Activated T-helper 2 cell treated with anti-CD3 and anti-CD28 coated beads, Interferon-gamma antibody, Interleukin-2, Interleukin-4, amounts not matched to agents 10 μg/mL and 5 μg/mL and 100 μg/mL, durations not matched to agents 14 hours and 24 hours and 36 hours (primary cell): ENCODE measurements at places on chromosomes 1 and 21. TPM values are rescaled to one million over a fixed set of nuclear protein-coding genes. Genes with fewer than 3 reads are reported as not detected.

GRCh38 chr1:48823168-48823567 is 46.5 kb upstream of the BEND5 start:
- no peak for DNase-seq

- no peak for DNase-seq
Measured at GRCh38 chr1:177077006-177077405, 87.5 kb downstream of the ASTN1 start.

DNA sequence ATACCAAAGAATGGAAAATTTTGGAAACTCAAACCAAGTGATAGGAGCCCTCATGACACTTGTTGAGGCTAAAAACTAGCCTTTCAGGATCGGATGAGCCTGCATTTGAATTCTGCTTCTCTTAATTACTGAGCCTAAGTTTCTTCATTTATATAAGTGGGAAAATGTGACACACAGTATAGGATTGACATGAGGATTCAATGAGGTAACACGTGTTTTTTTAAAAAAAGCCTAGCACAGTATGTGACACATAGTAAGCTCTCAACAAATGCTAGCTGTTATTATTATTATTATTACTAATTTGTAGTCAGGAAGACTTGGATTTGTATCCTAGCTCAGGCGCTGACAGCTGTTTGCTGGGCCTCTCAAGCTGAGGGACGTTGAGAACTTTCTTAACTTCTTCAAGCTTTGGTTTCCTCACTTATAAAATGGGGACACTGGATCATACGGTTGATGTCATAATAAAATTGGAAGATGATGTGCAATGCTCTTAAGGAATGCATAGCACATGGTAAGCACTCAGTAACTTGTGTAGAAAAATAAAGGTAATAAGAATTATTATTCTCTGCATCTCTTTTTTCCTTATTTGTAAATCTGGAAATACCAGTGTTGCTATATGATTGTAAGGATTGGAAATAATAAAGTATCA is 55.4 kb upstream of the JUN start:
- DNase-seq = no peak

DNA sequence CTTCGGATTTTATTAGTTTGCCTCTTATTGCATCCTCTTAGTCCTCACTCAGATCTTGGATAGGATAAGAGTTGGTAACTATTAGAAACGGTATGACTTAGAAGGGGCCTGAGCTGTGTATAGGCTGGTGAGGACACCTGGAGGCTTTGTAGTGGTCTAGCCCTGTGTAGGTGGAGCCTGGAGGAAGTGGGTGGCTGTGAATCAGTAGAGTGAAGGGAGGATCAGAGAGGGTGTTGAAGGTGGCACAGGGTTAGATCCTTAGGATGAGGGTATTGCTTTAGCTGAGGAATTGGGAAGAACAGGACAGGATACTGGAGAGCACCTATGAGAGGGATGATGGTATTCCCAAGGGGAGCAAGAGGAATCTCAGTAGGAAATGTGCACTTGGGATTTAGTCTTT is 5.7 kb downstream of the VANGL1 start:
- DNase-seq = no peak

TIAM1 gene
- 110 and 114 TPM in 2 replicates for total RNA-seq

DNA sequence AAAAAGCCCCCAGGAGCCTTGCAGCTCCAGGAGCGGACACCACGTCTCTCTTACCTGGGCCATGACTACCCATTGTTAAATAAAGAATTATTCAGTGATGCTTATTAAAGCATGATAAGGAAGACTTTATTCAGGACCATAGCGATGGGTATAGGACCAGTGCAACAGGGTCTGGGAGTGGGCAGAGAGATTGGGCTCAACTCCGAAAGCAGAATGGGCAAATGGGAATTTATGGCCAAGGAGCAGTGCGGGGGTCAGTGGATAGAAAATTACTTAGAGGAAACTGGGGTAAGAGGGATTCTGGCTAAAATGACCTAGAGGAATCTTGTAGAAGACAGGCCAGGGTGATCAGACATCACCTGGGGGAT is 580 bp upstream of the ATP5PO start:
- DNase-seq = no peak

SLC5A9 gene
- total RNA-seq = not detected in 2 replicates

DNA sequence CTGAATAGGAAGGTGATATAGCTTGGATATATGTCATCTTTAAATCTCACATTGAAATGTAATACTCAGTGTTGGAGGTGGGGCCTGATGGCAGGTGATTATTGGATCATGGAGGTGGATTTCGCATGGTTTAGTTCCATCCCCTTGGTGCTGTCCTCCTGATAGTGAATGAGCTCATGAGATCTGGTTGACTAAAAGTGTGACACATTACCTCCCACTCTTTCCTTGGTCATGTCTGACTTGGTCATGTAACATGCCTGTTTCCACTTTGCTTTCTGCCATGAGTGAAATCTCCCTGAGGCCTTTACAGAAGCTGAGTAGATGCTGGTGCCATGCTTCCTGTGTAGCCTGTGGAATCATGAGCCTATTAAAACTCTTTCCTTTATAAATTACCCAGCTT is 664.5 kb upstream of the NR5A2 start:
- DNase-seq = no peak

- no peak for DNase-seq
Measured at GRCh38 chr1:180893614-180894013, 19.1 kb upstream of the KIAA1614 start.

- no peak for DNase-seq
Measured at GRCh38 chr1:108067884-108068540, 103.0 kb upstream of the VAV3 start.

DNA sequence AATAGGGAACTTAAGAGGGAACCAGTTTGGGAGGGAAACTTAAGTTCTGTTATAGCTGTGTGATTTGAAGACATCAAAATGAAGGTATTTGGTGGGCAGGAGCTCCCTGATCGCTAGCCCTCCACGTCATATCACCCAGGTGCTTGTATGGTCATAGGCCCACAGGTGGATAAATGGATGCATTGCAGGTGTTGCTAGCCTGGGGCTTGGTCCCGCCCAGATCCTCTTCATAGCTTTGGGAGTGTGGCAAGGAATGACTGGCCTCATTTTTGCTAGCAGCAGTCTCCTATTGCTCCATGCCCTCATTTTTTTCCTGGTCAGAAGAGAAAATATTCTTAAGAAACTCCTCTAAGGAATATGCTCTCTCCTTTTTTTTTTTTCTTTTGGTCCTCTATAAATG is 11.3 kb downstream of the GNPAT start:
- no peak for DNase-seq

DNA sequence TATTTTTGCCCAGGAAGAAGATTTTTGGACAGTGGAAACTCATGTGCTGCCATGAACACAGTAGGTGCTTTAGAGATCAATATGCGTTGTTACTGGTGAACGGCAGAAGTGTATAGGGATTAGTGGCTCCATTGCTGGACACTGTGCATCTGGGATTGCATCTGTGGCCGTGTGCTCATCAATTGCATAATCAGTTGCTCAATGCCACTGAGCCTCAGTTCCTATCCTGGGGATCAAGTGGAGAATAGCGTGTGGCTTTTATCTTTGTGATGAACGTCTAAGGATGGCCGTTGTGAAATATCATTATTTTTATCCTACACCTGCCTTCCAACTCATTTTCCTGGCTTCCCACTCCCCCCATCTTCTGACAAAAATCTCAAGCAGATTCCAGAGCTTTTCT is 5.4 kb downstream of the TNN start:
- no peak for DNase-seq

DNA sequence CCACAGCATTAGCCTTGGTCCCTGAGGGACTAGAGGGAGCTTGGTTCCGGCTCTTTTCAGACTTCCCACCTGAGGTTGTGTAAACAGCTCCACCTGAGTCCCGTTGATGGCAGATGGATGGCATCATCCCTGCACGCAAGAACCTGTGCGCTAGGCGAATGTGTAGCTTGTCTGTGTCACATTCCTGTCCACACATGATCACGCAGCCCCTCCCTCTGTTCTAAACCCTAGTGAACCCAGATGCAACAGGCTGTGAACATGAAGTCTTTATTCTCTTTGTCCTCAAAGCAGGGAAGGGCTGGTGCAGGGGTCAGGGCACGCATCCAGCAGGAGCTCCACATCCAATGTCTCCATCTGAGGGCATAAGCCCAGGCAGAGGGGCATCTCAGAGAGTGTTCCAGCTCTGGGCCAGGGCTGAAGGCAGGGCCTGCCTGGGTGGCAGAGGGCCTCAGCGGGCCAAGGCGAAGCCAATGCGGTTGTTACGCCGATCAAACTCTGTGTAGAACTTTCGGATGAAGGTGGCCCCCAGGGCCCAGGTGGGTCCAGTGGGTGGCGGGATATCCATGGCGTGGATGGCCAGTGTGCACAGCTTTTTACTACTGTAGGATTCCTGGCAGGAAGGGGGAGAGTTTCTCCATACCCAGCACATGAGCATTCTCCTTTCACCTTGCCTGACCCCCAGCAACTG is 2.9 kb upstream of the ETNK2 start:
- no peak for DNase-seq

LCK gene
- total RNA-seq = 221 and 232 TPM in 2 replicates

- no peak for DNase-seq
Measured at GRCh38 chr1:196433000-196433399, 175.2 kb downstream of the KCNT2 start.

MASP2 gene
- 0.18 TPM in 1 of 2 replicates, not detected in the other for total RNA-seq

DNA sequence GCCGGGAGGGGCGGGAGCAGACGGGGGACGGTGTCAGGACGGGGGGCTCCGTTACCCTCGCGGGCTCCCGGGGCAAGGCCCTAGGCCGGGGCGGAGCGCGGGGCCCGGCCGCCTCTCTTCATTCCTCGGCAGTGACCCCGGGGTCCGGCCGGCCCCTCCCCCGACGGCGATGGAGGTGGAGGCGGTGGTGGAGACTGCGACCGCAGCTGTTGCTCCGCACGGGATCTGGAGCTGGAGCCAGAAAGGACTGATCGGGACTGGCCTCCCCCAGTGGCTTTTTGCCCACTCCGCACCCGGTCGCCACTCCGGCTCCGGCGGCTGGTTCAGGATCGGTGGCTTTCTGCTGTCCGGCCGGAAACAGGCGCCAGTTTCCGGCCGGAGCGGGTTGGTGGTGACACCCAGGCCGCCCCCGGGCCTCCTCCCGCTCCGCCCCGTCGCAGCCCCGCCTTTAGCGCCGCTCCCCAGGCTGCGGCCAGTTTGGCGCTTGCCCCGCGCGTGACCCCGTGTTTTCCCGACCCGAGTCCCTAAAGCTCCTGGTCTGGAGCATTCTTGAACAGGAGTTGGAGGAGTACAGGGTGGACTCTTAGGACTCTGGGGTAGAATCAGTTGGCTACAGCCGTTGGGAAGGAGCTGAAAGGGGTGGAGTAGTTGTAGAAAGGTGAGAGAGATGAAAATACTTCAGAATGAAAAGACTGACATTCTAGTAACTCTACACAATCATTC is at the start of gene OTUD7B:
Gene OTUD7B (minus strand): TSS at position 334 of the 723 bp plus-strand sequence. CDS start 33,216 bp downstream, outside the sequence.
- peak; percentile 69 for DNase-seq

SYPL2 gene
- 0.11 TPM in 1 of 2 replicates, not detected in the other for total RNA-seq

CLCA4 gene
- not detected in 2 replicates for total RNA-seq

DNA sequence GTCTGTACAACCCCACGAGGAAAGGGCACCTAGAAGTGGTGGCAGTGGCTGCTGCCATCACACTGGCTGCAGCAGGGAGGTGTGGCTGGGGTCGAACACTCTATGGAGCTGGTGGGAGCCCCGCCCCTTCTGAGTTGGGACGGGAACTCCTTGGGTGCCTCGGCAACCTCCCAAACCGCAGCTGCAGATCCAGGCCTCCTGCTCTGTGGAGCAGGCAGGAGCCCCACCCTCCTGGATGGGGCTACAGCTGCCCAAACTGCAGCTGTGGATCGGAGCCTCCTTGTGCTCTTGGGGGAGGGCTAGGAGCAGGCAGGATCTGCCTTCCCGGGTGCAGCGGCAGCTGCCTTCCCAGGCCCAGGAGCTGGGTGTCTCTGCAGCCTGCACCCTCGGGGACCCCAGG is 38.9 kb upstream of the TARDBP start:
- DNase-seq = no peak

DNA sequence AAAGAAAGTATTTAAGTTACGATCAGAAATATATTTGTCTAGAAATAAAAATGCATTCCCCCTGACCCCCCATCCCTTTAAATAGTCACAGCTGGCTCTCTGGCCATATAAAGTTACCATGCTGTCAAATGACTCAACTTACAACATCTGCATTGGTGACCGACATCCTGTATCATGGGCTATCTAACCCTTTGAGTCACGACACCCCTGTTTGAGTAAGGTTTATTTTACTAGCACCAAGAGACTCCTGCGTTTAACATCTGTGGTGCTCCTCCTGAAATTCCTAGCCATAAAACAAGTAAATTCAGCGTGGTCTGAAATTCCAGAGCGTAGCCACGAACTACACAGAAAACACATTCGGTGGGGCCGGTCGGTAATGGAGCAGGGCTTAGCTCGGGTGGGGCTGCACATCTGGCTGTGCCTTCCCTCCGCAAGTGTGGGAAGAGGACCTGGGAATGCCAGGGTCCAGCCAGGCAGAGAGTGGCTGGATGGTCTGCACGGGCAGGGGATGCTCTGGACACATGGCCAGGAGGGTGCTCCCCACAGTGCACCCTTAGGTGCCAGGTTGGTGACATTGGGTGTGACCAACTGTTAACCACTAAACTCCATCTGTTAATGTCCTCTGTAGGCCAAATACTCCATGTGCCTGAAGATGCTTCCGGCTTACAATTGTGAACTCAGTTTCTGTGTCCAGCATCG is 53.0 kb upstream of the CLDN14 start:
- no peak for DNase-seq

DNA sequence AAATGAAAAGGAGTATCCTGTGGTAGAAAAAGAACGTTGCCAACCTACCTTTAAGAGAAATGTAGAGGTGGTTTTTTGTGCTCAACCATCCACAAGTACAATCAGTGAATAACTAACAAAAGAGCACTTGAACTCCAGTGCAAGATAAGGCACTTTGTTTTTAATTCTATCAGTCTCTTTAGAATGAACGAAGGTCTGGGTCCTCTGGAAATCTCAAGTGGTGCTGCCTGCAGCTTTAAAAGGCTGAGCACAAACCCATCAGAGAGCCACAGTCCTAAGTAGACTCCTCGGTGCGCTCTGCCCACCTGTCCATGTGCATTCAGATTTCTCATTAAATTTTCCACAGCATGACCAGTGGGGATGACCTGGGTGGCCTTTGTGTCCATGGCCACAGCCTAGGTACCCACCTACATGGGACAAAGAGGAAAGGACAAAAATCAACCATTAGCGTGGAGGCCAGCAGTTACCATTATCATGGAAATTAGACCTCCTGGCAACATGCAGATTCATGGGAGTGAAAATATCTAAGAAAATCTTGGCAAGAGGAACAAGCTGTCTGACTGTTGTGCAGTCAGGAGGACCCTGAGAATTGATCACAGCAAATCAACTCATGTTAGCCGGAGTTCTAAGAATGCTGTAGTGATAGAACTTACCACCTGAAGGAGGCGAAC is 9.4 kb downstream of the TRIM45 start:
- DNase-seq = no peak

HOOK1 gene
- total RNA-seq = 0.90 and 1.4 TPM in 2 replicates

OR2M2 gene
- total RNA-seq = not detected in 2 replicates

RHBDL2 gene
- not detected in 2 replicates for total RNA-seq

HSPA6 gene
- total RNA-seq = 4.4 and 4.9 TPM in 2 replicates

- DNase-seq = no peak
Measured at GRCh38 chr1:170290276-170290675, 144.5 kb downstream of the NTMT2 start.

- no peak for DNase-seq
Measured at GRCh38 chr1:47699492-47700235, 261.8 kb downstream of the FOXD2 start.

- DNase-seq = no peak
Measured at GRCh38 chr1:27627061-27627460, 7.9 kb downstream of the FGR start.

GRCh38 chr1:14634486-14634885 is 36.0 kb downstream of the KAZN start:
- no peak for DNase-seq

BCAN gene
- total RNA-seq = not detected in 2 replicates

LCE3D gene
- total RNA-seq = not detected in 2 replicates
